ENCODE measurements at places on chromosomes 6 and 20.

GRCh38 chr6:88919032-88919431 lies 44.4 kb downstream of the RNGTT start:
- DNase-seq = no peak

GRCh38 chr6:137489046-137490005 lies 4.9 kb downstream of the OLIG3 start:
- DNase-seq = no peak

DNA sequence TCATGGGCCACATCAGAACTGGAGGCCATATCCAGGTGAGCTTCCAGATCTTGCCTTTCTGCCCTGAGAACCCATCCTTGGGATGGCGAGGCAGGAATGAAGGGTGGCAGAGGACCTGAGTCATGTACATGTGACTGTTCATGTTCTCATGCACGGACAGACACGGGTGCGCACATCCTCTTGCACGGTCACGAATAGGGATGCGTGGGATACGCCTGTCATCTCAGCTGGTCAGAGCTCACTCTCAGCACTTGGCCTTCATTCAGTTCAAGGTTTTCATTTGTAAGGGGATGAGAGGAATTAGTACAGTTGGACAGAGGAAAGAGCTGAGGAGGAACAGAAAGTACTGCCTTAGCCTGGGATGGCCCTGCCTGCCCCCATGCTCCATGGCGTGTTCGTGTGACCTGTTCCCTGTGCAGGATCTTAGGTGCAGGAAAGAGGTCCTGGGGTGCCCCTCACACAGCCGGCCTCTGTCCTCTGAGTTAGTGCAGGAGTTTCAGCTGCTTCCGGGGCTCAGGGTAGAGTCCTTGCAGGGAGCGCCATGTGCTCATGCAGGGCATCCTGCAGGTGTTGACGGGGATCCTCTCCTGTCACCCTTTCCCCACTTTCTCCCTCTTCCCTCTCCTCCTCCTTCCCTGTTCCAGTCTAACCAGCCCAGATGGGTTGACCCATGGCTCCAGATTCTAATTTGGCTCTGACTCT lies 173.4 kb downstream of the DTNBP1 start:
- no peak for DNase-seq

DNA sequence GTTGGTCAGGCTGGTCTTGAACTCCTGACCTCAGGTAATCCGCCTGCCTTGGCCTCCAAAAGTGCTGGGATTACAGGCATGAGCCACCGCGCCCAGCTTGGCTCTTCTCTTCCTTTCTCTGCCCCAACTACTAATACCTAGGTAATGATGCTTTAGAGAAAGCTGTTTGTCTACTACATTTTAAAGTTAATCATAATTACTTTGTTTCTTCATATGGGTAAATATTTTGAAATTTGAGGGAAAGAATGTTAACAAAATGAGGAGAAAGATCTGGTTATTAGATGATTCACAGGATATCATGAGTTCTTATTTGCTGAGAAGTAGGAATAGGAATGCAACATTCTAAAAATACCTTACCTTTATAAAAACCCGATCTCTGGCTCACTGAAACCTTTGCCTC lies 18.4 kb upstream of the PTPRK start:
- no peak for DNase-seq

- DNase-seq = no peak
Measured at GRCh38 chr6:53263917-53264316, 84.8 kb downstream of the ELOVL5 start.

DNA sequence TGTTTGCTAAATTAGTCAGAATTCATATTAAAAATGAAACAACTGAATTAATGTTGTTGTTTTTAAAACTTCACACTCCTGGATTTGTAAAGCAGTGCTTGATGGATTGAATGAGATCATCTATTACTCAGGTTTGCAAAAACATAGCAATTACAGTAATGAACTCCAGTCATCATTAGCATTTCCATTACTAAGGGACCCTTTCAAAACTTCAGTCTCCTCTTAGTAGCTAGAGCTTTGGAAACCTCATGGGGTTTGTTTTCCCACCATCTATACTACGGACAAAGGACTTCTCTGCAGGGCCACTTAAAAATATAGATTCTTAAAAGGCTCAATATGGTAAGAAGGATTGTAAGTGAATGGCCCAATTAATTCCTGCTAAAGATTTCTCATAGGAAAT lies 209.9 kb upstream of the PRND start:
- DNase-seq = no peak

GRCh38 chr6:131551902-131552301 lies 21.1 kb upstream of the ARG1 start:
- no peak for DNase-seq

- DNase-seq = no peak
Measured at GRCh38 chr6:23036406-23036983, 467.1 kb downstream of the HDGFL1 start.

- DNase-seq = no peak
Measured at GRCh38 chr6:142819603-142820337, 125.2 kb downstream of the HIVEP2 start.

GRCh38 chr6:110250058-110250457 lies 69.8 kb downstream of the CDC40 start:
- DNase-seq = no peak

DNA sequence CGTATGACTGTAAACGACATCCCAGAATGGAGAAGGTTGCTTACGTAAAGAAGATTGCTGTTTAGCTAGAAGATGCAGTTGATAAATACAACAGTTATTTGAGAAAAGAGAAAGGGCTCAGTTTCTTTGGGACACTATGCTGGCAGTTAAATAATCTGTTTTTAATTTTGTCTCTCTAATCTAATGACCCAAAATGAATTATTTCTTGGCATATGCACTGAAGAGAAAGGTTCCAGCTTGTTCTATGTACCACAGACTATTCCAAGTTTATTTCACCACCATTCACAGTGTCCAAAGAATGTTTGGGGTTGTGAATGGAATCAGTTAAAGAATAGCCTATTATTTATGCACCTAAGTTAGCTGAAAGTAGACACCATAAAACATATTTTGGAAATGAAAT lies 449.9 kb downstream of the RNF144B start:
- DNase-seq = no peak

DNA sequence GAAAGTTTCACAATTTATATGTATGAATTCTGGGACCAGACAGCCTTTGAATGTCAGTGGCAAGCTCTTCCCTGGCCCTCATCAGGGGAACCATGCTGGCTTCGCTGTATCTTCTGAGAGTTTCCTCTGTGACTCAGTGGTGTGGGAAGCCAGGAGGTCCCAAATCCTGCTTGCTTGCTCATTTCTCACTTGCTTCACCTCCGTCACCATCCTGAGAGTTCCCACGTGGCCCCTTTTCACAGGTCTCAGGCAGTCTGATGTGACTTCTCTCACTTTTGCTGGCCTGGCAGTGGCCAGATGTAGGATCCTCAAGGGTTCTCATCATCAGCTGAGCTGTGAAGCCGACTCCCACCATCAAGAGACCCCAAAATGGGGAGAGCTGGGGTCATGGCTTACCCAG lies 28.4 kb upstream of the RIN2 start:
- DNase-seq = no peak

- no peak for DNase-seq
Measured at GRCh38 chr6:136344420-136344819, 54.8 kb upstream of the BCLAF1 start.

- DNase-seq = no peak
Measured at GRCh38 chr6:131597446-131597845, 24.4 kb downstream of the ARG1 start.

DNA sequence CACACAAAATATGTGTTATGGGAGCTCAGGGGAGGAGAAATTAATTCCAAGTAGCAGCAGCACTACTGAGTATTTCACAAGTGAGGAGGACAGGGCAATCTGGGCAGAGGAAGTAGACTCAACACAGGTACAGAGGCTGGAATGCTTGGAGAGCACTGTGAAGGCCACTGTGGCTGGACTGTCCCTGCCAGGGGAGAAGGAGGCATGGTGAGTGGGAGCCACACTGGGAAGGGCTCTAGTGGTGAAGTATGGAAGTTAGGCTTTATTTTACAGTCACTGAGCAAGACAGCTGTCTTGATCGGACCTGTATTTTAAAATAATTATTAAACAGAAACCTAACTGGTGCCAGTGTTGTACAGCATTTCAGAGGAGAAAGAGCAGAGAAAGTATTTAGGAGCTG lies 28.8 kb downstream of the FAM229B start:
- no peak for DNase-seq

- DNase-seq = no peak
Measured at GRCh38 chr6:20426177-20427082, 24.8 kb downstream of the E2F3 start.

GRCh38 chr6:110944681-110945151 lies 13.8 kb upstream of the GTF3C6 start:
- DNase-seq = no peak

DNA sequence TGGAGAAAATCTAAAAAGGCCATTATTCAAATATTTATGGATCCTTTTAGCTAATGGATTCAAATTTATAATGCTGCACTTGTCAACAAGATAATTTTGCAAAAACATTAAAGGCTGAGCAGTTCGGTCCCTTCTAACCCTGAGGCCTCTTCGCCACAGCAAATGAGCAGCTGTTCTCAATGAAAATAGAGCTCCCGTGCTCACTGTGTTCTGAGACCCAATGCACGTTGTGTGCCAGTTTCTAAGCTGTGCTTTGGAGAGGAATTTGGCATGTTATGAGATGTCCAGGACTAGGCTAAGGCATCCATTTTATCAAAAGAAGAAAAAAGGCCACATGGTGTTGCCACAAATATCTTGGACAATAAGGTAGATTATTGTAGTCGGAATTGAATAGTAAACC lies 220.1 kb upstream of the TSHZ2 start:
- DNase-seq = no peak

- no peak for DNase-seq
Measured at GRCh38 chr20:64077876-64078551, 1.3 kb downstream of the RGS19 start.

- DNase-seq = no peak
Measured at GRCh38 chr6:149354009-149354408, 36.5 kb downstream of the TAB2 start.

DNA sequence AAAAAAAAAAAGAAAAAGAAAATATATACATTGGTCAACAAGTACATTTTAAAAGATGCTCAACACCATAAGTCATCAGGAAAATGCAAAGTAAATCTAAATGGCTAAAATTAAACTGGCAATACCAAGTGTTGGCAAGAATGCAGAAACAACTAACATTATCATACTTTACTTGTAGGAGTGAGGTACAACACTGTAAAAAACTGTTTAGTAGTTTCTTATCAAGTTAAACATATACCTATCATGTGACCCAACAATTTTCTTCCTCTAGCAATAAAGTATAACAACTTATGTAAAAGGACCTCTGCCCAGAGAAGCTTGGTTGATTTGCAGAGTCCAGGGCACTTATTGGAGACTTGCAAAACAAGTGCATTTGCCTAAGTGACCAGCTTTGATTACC lies 40.4 kb downstream of the LMBRD1 start:
- DNase-seq = no peak

- DNase-seq = no peak
Measured at GRCh38 chr20:54590856-54591255, 115.5 kb downstream of the DOK5 start.

DNA sequence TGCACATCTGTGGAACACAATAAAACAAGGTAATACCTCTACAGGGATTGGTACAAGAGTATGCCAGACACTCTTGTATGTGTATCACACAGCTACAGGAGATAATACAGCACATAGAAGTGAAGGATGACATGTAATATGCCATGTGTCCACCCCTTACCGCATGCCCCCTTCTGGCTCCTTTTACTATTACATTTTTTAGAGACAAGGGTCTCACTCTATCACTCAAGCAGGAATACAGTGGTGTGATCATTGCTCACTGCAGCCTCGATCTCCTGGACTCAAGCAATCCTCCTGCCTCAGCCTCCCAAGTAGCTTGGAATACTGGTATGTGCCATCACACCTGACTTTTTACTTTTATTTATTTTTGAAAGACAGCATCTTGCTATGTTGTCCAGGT lies 4.2 kb upstream of the NCR3 start:
- DNase-seq = no peak

- no peak for DNase-seq
Measured at GRCh38 chr6:30918670-30919069, 4.6 kb downstream of the VARS2 start.

DNA sequence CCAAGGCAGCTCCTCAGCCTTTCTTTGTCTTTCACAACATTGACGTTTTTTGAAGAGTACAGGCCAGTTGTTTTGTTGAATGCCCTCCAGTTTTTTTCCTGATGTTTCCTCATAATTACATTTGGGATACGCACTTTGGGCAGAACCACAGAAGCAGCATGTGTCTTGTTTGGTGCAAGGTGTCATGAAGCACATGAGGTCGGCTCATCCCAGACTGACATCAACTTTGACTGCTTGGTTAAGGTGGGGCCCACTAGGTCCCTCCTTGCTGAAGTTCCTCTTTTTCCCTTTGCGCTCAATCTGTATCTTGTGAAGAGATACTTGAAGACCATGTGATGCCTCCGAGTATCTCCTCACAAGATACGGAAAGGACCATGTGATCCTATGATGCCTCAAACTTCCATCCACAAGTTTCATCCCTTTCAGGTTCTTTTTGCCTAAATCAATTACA lies 10.5 kb downstream of the SNAI1 start:
- no peak for DNase-seq

DNA sequence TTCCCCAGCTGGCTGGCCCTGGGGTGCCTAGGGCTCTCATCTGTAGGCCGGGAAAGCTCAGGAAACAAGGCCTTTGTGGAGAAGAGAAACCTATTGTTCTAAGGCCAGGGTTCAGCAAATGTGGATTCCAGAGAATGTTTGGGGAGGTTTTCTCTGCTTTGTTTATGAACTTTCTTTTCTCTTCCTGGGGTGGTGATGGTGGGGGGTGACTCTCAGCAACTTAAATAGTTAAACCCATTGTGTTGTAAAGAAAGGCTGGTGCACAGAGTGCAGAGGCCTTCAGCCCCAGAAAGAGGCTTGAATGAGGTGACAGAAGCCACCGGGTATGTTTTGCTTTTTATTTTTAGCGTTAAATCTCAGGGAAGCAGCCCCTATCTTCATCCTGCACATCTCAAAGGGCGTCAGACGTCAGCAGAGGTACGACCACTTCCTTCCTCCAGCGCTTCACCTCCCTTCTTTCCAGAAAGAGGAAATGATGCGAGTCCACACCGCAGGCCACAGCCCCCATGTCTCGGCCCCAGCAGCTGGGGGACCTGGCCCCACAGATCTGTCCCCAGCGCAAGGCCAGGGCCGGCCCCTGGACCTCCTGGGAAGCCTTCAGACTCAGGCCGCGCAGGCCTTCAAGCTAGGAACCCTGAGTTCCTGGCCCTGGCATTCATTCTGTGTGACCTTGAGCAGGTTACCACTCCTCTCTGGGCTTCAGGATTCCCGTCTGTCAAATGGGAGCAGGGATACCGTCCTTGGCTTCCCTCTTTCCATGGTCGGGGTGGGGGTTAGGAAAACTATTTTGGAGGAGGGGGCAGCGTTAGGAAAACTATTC lies 605 bp upstream of the PPP1R16B start:
- peak; percentile 67 for DNase-seq

GRCh38 chr6:74597266-74597665 lies 608.6 kb downstream of the COL12A1 start:
- no peak for DNase-seq

DNA sequence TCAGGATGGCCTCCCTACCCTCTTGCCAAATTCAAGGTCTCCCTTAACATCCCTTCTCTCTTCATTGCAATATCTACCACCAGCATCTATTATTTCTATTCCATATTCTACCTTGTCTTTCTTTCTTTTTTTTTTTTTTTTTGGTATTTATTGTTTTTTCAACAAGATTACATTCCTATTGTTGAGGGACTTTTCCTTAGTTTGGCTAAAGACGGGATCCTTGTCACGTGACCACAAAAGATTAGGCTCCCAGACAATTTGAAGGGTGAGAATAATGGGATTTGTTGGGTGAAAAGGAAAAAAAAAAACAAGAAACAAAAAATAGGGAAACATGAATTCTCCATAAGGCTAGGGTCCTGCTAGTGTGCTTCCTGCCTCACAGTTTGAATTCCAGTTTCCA lies 124.3 kb upstream of the MCHR2 start:
- no peak for DNase-seq

GRCh38 chr20:57660922-57661745 lies 40.9 kb upstream of the ZBP1 start:
- no peak for DNase-seq

All from iPS DF 6.9 (cell line).